Small intestine (tissue), 16 donors: ENCODE measurements at places on chromosomes 2 and 18.
A peak's percentile ranks its signal among the peaks of the same experiment; 100 is the strongest.

- DNase-seq = no peak
Observed at GRCh38 chr2:113092864-113093612, 25.3 kb downstream of the IL1F10 start.

GRCh38 chr2:15640261-15640711 lies 48.6 kb downstream of the DDX1 start:
- DNase-seq = no peak

DNA sequence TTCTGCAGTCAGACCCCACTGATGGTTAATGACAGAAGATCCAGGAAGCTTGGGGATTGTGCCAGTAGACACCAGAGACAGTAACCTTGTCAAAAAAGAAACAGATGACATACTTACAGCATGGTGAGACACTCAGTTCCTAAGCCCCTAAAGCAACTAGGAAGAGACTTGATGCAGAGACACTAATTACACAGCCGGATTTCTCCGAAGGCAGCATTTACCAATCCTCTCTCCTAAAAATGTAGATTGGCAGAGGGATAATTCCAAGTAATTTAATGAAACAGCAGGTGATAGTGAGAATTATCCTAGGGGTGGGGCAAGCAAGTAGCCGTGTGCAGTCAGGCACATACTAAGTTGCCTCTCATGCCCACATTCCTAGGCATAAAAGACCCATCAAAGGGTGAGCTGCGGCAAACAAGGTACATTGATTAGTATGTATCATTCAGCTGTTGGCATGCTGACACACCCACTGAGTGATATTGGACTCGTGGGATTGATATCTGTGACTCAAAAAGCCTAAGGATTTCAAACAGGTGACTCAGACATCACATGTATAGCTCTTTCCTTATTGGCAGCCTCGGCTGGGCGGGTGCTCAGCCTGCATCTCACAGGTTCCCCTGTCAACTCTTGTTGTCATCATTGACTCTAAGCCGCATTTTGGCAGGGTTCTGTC lies 296.7 kb upstream of the ATP5MC3 start:
- no peak for DNase-seq

GRCh38 chr2:157349949-157350515 lies 24.4 kb upstream of the ERMN start:
- no peak for DNase-seq

GRCh38 chr2:113240915-113241911 lies 37.5 kb downstream of the PAX8 start:
- peak; percentile 50 for DNase-seq

GRCh38 chr2:11802782-11803191 lies 56.4 kb downstream of the LPIN1 start:
- DNase-seq = no peak

GRCh38 chr2:89844221-89844943 lies 1152.9 kb downstream of the RPIA start:
- no peak for DNase-seq

GRCh38 chr2:19312949-19313348 lies 45.5 kb downstream of the OSR1 start:
- no peak for DNase-seq

DNA sequence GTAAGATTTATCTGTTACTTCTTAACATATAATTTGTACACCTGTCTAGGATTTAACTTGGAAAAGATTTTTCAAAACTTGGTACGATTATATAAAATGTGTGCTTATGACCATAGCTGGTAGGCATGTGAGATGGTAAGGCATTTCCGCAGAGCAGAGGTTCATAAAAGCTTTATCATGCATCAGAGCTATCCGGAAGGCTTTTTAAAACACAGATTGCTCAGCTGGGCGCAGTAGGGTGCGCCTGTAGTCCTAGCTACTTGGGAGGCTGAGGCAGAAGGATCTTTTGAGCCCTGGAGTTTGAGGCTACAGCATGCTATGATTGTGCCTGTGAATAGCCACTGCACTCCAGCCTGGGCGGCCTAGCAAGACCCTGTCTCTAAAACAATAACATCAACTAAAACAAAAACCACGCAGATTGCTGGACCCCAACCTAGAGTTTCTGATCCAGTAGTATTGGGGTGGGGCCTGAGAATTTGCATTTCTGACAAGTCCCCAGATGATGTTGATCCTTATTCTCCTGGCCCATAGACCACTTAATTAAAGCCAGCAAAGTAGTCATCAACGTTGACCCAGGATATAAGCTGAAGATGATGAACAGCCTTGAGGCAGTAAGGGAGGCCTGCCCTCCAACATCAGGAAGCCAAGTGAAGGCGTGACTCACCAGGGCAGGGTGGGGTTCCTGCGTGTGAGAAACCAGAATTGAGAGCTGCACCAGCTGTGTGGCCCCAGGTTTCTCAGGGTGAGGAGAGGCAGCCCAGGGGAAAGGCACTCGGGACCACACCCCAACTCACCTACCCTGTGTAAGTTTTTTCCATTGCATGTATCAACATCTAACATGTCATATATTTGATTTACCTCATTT lies 21.6 kb upstream of the SLC20A1 start:
- DNase-seq = no peak

- DNase-seq = no peak
Observed at GRCh38 chr2:191666732-191667131, 11.2 kb upstream of the NABP1 start.

GRCh38 chr2:222241128-222241870 lies 57.5 kb downstream of the PAX3 start:
- DNase-seq = no peak

DNA sequence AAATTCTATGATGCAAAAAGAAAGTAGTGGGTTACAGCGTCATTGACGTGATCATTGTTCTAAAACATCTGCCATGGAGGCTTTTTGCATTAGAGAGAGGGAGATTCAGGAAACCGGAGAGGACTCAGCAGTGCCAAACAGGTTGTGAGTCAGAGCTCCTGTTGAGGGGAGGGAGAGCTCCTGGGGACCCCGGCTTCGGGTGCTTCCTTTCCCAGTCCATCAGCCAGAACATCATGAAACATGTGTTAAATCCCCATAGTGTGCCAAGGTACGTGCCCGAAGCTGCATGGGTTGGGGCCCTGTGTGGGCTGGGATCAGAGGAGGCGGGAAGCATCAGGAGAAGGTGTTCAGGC lies 791 bp upstream of the CYRIA start:
- no peak for DNase-seq

- DNase-seq = no peak
Observed at GRCh38 chr2:235083822-235084221, 132.0 kb downstream of the SH3BP4 start.

- no peak for DNase-seq
Observed at GRCh38 chr2:68766376-68766845, 31.8 kb downstream of the ARHGAP25 start.

GRCh38 chr2:120894966-120895365 lies 159.3 kb downstream of the GLI2 start:
- no peak for DNase-seq

GRCh38 chr2:11491348-11491933 lies 25.5 kb upstream of the E2F6 start:
- no peak for DNase-seq
